ENCODE measurements at places on chromosomes 5 and 9.

DNA sequence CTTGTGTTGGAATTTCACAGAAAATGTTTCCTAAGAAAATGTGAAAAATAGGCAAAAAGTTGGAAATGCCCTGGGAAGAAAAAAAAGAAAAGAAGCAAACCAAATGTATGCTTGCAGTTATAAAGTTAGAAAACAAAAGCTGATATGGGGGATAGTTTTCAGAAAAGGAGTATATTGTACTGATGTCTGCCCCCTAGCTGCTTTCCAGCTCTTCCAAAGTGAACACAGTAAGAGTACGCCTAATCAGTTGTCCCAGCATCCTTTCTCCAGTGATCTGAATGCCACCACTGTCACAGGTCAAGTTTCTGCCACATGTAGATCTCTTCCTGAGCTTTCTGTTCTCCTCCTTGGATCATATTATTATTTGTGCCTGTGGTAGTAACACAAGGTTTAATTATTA is 5.8 kb downstream of the TYRP1 start:
- no peak for DNase-seq

- DNase-seq, result no peak
These were observed 5.9 kb downstream of the SSNA1 start for GRCh38 chr9:137194388-137194787.

GRCh38 chr5:148469501-148469935 is 85.8 kb downstream of the FBXO38 start:
- DNase-seq, result no peak

- DNase-seq, result no peak
These were observed 206.3 kb downstream of the CSNK1G3 start for GRCh38 chr5:123718238-123718637.

DNA sequence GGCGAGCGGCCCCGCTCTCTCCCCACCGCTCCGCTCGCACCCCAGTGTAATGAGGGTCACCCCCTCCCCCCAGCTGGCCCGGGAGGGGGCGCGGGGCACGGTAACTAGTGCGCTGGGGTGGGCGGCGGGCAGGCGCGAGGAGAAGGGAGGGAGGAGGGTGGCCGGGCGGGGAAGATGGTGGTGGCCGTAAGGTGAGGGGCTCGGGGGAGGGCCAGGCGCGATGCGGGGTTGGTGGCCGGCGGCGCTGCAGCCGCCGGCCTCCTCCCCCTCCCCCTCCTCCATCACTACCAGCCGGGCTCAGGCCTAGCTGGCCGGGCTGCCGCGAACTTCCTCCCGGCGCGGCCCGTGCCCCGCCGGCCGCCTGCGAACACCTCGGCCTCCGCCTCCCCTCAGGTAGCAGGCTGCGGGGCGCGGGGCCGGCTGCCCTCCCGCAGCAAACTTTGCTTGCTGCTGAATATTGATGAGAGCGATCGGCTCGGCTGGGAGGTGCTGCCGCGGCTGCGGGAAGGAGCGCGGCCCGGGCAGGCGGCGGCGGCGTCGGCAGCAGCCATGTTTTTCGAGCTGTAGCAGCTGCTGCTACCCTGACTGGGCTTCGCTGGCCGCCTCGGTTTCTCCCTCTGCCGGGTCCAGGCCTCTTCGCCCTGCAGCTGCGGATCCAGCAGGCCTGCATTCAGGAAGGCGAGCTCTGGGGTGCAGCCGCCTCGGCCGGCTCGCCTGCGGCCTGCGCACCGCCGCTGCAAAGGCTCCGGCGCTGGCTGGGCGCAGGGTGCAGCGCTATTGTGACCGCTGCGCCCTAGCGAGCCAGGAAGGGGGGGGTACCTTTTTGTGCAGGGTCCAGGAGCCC is 502 bp downstream of the NSD1 start:
- no peak for DNase-seq

- DNase-seq, result no peak
These were observed 131.5 kb upstream of the PANK3 start for GRCh38 chr5:168710706-168711105.

GRCh38 chr9:14906644-14907359 is 3.4 kb downstream of the FREM1 start:
- DNase-seq, result no peak

- DNase-seq, result no peak
These were observed 43.3 kb downstream of the VAV2 start for GRCh38 chr9:133948561-133949485.

DNA sequence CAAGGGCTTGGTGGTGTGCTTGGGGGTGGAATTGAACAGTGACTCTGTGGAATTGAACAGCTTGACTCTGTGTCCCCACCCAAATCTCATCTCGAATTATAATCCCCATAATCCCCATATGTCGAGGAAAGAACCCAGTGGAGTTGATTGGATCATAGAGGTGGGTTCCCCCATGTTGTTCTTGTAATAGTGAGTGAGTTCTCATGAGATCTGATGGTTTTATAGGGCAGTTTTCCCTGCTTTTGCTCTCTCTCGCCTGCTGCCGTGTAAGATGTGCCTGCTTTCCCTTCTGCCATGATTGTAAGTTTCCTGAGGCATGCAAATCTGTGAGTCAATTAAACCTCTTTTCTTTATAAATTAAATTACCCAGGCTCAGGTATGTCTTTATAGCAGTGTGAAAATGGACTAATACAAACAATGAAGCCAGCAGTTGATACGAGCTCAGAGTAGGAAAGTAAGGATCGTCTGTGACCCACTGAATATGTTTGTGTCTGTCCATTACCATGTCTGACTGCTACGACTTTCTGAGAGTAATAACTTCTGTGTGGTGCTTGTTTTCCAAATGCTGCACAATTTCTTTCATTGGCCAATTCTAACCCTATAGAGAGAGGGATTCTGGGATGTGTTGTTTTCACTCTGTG is 17.9 kb upstream of the RICTOR start:
- DNase-seq, result no peak

- no peak for DNase-seq
These were observed 200.5 kb downstream of the EBF1 start for GRCh38 chr5:158899211-158899610.
